ENCODE measurements at places on chromosomes 16 and 17.

- no peak for DNase-seq
These were observed 1.5 kb downstream of the PIP4K2B start for GRCh38 chr17:38797828-38798227.

- no peak for DNase-seq
These were observed 2.6 kb upstream of the MYCBPAP start for GRCh38 chr17:50505591-50506130.

DNA sequence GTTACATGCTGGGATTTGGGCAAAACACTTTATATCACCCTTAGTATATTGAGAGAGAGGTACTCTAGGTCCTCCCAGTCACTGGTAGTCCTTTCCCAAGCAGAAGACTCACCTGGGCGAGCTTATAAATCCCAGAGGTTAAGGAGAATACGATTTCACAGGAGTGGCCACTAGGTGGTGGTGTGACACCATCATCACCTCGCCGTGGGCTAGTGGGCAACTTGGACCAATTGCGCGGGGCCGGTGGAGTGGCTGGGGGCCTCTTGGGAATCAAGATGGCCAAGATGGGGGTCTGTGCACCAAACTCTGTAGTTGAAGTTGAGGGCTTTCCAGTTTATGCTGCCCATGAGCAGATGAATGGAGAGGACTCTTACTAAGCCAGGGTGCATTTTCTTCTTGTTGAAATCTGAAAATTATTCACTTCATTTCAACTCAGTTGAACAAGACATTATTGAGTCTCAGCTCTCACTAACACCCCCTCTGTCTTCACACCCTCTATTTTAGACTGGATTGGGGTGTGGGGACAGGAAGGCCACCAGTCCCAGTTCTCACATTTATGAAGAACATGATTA is 38.2 kb upstream of the PIRT start:
- DNase-seq = peak; percentile 31

- DNase-seq = no peak
These were observed 8.7 kb downstream of the GSE1 start for GRCh38 chr16:85621698-85622428.

DNA sequence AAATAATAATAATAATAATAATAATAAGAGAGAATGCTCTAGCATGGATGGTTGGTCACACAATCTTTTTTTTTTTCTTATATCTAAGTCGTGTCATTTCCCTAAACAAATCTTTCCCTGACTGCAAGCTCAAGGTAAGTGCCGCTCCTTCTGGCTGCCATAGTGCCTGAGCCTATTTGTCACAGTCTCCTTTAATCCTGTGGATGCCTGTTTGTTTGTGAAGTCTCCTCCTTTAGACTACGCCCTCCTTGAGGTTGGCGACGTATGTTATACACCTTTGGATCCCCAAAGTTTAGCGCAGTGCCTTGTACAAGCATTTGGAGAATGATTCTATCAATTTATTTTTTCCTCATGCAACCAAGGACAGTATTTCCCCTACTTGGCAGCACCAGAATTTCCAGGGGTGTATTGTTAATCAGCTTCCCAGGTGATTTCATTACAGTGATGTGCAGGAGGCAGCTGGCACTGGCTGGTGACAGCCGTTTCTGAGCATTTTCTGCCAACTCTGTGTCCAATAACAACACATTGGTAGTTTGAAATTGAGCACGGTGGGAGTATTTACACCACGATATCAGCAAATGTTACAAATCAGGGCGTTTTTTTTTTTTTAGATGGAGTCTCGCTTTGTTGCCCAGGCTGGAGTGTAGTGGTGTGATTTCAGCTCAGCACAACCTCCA is 26.6 kb downstream of the TMEM238L start:
- DNase-seq = no peak

- no peak for DNase-seq
These were observed 9.8 kb downstream of the MYBBP1A start for GRCh38 chr17:4545217-4545951.

DNA sequence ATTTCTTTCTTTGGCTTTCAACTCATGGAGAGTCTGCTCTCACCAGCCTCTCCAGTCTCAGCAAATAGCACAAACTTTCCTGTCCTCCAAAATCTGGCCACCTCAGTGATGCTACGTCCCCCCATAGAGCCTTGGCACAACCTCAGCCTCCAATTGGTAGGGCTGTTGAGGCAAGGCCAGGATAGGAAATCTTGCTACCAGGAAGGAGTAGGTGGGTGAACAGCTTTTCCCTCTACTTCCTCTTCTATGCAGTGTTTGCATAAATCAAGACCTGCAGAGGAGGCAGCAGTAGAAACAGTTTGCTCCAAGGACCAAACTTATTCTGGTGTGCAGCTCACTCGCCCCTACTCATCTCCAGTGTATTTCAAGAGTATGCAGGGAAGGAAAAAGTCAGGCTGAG is 701 bp upstream of the DPEP2 start:
- DNase-seq = no peak

- peak; percentile 90 for DNase-seq
These were observed 2.7 kb upstream of the TMIGD1 start for GRCh38 chr17:30336369-30337171.

DNA sequence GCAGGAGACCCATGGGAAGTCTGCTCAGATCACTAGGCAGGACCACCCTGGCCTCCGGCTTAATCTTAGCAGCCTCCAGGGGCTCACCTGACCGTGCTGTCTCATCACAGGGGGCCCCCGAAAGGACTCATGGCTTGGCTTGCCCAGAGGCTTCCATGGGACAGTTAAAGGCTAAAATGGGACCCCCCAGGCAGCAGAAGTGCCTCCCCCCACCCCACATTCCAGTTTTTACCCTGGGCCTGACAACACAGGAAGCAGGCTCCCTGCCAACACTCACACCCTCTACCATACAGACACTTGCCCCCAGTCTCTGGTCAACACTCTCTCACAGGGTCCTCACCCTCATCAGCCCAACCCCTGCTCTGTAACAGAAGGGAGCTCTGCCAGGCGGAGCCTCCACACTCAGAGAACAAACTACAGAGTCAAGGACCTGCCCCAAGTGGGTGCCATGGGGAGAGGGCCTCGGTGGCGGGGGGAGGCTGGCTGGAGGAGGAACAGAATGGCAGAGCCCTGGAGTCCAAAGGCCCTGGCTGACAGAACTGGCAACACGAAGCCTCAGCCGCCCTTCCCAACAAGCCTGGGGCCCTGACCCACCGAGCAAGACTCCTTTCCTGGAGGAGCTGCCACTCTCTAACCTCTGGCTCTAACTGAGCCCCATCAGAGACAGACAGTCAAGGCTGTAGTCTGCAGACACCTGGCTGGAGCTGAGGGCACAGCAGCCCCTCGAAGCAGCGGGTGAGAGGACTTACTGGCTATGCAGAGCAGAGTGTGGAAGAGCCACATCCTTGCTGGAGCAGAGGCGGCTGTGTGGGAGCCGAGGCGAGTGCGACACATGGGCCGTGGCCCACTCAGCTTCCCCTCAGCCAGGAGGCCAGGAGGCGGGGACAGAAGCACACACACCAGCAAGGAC is at the start of gene ITGAE:
Gene ITGAE, minus strand, starts transcription at position 827 of the 910 bp plus-strand sequence. Its CDS starts 44 bp downstream, at position 783.
- DNase-seq = no peak

- DNase-seq = no peak
These were observed 16.5 kb upstream of the WDR45B start for GRCh38 chr17:82664701-82665182.

- DNase-seq = peak; percentile 49
These were observed 59.9 kb downstream of the BEAN1 start for GRCh38 chr16:66486773-66487579.

- DNase-seq = peak; percentile 72
These were observed at the start of gene MOSMO for GRCh38 chr16:22007509-22008214. Gene MOSMO, plus strand, starts transcription at chr16:22008111. Its CDS starts 191 bp downstream, at chr16:22008302.

GRCh38 chr16:69112285-69113129 is 7.1 kb downstream of the HAS3 start:
- peak; percentile 39 for DNase-seq

- DNase-seq = no peak
These were observed 100.8 kb upstream of the CDH5 start for GRCh38 chr16:66265556-66266141.

DNA sequence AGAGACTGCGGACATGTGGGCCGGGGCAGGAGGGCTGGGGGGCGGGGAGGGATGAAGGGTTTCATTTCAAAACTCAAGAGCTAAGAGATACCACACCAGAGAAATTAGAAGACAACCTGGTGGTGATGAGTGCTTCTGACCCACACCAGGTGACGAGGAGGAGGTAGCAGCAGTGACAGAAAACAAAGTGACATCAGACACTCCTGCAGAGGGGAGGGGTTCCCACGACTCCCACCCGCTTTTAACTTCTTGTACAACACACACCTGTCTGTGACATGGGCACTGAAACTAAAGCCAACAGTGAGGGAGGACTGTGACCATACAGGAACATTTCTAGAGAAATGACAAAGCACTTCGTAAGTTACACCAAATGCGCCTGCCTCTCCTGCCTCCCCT is 112.9 kb downstream of the ANKRD11 start:
- DNase-seq = no peak

DNA sequence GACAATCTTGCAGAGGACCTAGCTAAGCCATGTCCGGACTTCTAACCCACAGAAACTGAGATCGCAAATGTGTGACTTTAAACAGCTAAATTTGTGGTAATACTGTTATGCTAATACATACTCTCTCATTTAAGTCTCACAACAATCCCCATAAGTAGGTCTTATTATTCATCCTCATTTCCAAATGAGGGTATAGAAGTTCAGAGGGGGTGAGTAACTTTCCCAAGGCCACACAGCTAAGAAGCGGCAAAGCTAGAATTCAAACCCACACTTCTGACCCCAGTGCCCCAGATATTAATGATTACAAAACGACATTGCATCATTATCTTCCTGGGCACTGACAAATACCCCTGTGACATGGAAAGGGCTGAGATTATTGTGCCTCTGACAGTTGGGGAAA is 81.4 kb downstream of the CNGB1 start:
- no peak for DNase-seq

GRCh38 chr16:67565470-67566100 is 3.3 kb downstream of the CTCF start:
- peak; percentile 64 for DNase-seq

DNA sequence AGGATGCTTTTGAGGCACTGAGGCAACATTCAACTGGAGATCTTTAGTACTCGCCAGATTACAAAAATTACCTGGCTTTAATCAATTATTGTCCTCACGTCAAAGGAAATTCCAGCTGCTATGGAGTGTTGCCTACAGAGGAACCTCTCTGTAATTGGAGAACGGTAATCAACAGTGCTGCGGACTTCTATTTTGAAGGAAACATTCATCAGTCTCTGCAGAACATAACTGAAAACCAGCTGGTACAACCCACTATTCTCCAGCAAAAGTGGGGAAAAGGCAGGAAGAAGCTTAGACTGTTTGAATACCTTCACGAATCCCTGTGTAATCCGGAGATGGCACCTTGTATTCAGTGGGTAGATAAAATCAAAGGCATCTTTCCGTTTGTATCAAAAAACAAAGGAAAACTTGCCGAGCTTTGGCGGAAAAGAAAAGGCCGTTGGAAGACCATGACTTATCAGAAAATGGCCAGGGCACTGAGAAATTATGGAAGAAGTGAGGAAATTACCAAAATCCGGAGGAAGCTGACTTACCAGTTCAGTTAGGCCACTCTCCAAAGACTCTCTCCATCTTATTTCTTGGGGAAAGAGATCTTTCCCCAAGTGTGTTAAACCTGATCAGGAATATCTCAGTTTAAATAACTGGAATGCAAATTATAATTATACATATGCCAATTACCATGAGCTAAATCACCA is 3.0 kb downstream of the SLC35G3 start:
- DNase-seq = peak; percentile 26

- DNase-seq = no peak
These were observed 16.9 kb downstream of the STXBP4 start for GRCh38 chr17:54985476-54985875.

DNA sequence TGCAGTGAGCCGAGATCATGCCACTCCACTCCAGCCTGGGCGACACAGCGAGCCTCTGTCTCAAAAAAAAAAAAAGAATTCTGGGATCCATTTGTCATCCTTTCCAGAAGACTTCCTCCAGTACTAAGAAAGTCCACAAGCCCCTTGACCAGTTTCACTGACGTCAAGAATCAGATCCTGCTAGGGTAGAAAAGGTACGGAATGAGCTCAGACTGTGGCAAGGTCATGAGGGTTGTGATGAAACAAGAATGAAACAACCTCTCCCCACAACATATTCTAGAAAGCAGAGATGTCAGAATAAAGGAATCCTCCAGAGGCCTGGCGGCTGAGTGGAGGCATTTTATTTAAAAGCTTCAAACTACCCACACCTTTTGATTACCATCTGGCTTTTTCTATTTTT is 29.9 kb downstream of the TRAF4 start:
- DNase-seq = no peak

DNA sequence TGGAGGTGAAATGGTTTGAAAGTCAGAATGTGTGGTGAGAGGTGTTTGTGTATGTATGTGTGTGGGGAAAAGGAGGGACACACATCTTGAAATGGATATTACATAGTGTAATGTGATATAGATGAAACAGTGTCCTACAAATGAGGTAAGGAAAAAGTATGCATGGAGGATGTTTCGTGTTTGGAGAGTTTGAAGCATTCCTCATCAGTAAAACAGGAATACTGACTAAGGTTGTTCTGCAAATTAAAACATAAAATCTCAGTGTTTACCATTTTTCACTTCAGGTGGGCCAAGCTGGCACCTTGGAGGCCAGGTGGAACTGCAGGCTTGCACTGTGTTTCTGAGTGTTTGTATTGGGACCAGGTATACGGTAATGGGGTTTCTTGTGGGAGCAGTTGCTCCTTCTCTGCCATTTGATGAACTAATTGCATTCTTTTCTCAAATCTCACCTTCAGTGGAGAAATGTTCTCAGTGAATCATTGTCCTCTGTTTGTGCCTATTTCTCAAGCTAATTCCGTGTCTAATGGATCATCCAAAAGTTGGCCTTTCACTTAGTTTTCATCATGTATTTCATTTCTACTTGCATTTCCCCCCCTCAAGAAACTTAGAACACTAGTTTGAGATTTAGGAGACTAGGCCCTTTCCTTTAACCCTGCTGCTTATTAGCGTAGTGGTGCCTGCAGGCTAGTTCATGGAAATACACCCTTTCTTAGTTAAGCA is 8.2 kb upstream of the TBKBP1 start:
- no peak for DNase-seq

GRCh38 chr16:66566051-66566901 is at the start of gene CMTM1:
Gene CMTM1, plus strand, starts transcription at chr16:66566439. Its CDS starts 75 bp downstream, at chr16:66566514.
- no peak for DNase-seq

- DNase-seq = peak; percentile 93
These were observed 12.8 kb downstream of the EVPL start for GRCh38 chr17:76014100-76014924.

- no peak for DNase-seq
These were observed 1060.2 kb downstream of the CDH11 start for GRCh38 chr16:64061621-64062020.
